ENCODE measurements at places on chromosomes 12 and 14.

DNA sequence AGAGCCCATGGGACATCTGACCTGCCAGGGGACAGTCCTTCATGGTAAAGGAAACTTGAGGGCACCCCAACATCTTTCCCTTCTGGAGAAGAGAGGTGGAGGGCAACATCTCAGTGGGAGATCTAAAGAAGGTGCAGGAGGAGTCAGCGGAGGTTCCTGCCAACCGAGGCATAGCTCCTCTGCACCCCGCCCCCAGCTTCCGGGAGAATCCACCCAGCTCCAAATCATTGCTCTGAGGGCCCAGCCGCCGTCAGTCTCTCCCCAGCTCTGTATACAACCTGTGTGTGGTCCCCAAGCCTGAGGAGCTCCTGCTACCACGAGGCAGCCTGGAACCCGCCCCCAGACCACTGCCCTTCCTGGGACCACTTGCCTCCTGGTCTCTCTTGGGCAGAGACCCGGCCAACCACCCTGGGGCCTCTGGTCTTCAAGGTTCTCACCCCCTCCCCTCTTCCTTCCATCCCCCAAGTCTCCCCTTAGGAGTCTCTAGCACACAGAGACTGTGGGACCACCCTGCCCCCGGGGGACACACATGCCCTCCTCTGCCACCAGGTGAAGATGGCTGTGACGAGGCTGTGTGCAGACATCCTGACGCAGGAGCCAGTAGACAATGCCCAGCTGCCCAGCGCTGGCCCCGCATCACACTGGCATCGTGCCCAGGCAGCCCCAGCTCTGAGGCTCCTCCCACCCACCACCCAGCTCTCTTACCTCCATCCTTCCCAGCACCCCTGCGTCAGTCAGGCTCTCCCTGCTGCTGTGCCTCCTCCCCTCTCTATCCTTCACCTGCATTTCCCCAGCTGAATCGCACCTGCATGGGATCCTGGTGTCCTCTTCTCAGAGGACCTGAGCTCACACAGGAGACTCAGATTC, 13.0 kb upstream of the NUDT14 start:
- peak; percentile 16 for DNase-seq

GRCh38 chr12:66589095-66589494, 89.8 kb downstream of the GRIP1 start:
- no peak for DNase-seq

DNA sequence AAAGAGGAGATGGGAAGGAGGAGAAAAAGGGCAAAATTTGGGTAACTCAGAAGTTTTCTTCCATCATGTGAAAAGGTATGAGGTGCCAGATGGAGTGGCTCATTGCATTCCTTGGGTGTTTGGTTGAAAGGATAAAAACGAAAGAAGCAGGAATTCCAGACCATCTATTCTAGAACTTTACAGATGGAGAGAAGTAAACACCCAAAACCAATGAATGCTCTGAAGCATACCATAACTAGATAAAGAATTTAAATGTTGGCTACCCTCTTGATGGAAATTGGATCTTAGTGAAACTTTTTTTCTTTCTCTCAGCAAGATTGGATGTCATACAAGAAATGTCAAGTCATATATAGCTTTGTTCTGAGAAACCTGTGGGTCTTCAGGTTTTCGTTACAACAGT, 175.6 kb upstream of the FAR2 start:
- DNase-seq = no peak

- no peak for DNase-seq
These were observed 424.8 kb downstream of the DIO2 start for GRCh38 chr14:79786522-79786921.

DNA sequence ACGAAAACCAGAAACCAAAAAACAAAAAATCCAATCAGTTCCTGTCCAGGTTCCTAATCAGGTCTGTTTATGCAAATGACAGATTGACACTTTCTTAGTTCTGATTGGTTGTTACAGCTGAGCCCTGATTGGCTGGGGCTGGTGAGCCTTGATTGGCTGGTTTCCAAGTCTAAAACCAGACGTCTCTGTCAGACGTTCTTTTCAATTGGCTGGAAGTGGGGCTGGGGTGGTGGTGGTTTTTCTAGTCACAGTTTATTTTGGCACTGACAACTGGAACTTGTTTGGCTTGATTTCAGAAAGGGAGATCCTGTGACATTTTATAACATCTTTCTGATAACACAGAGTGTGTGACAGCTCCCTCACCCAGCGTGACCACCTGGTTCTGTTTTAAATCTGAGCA, 36.1 kb upstream of the PRICKLE1 start:
- no peak for DNase-seq
